ENCODE measurements at places on chromosomes 3 and 15. TPM values are rescaled to one million over a fixed set of nuclear protein-coding genes. Genes with fewer than 3 reads are reported as not detected.

DNA sequence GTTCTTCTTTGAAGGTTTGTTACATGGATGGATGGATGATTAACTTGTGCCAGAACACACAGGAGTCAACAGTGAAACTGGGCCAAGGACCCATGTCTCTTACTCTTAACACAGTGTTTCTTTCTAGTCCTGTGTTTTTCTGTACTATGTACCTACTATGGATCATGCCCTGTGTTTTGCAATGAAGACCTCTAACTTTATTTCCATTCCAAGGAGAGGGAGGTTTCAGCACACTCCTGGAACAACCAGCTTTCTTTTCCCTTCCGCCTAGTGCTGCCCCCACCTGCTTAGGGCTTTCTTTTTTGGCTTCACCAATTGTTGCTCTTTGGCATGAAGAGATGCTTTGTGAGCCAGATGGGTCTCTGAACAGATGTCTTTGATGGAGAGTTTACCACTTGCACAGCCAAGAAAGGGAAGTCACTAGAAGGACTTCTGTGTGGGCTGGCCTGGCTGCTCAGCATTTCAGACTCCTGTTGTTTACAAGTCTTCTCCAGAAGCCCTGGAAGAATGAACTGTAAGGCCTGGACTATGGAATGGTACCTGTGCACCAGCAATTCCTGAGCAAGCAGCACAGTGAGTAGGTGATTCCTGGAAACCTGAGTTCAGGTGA is 44.5 kb downstream of the SNAPC5 start:
- DNase-seq = peak; percentile 24

GRCh38 chr3:101574388-101575112 is 570 bp downstream of the PCNP start:
- peak; percentile 77 for DNase-seq

DNA sequence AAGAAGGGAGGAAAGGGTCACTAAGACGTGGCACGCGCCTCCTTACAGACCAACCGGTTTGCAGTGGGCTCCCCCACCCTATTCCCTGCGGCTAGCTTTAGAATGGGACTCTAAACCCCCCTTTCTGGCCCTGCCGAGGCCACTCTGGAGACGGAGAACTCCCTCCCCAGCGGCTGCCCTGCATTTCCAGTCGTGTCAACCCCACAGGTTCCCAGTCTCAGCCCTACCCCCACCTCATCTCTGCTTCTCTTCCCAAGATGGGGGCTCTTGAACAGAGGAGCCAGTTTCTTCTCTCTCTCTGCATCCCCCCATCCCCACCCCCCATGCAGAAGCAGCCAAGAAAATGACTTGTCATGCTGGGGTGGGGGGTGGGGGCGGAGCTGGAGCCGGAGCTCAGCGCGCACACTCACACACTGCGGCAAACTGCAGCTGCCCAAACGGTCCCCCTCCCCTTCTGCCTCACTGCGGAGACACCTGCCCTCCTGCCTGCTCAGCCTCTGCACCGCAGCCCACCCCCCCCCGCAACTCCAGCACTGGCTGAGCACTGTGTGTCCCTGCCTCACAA is 871 bp downstream of the MAP1A start:
- DNase-seq = no peak

Gene TSC22D2
- 6.3 TPM for total RNA-seq
